ENCODE measurements at places on chromosomes 1 and 21.

- DNase-seq = no peak
These were observed 53.0 kb upstream of the RIPK4 start for GRCh38 chr21:41819856-41820281.

DNA sequence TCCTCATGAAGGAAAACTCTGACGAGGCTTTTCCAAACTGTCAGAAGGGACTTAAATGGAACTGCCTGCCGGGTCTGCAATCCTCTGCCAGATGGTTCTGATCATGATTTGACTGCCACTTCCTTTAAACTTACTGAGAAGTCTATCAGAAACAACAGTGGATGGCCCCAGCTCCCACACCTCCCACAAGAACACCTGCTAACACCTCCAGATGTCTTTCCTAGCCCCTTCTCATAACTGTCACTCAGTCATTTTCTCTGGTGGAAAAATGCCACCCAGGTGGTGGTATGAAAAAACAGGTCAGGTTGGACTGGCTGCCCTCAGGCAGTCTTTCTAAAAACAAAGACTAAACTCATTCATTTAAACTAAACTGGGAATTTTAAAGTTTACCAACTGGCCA, 66.7 kb upstream of the ABCD3 start:
- DNase-seq = no peak

DNA sequence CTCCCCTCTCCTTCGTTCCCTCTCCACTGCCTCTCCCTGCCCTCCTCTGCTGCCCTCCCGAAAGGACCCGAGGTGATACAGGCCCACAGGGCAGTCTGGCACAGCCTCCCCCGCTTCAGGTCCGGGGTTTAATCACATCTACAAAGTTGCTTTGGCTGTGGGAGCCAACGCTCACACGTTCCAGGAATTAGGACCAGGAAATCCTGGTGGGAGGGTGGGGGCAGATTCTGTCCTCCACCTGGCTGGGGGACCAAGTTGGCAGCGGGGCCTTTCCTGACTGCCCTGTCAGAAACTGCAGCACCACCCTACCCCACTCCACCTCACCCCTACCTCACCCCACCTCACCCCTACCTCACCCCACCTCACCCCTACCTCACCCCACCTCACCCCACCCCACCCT, 95.1 kb downstream of the WDR4 start:
- DNase-seq = peak; percentile 13

DNA sequence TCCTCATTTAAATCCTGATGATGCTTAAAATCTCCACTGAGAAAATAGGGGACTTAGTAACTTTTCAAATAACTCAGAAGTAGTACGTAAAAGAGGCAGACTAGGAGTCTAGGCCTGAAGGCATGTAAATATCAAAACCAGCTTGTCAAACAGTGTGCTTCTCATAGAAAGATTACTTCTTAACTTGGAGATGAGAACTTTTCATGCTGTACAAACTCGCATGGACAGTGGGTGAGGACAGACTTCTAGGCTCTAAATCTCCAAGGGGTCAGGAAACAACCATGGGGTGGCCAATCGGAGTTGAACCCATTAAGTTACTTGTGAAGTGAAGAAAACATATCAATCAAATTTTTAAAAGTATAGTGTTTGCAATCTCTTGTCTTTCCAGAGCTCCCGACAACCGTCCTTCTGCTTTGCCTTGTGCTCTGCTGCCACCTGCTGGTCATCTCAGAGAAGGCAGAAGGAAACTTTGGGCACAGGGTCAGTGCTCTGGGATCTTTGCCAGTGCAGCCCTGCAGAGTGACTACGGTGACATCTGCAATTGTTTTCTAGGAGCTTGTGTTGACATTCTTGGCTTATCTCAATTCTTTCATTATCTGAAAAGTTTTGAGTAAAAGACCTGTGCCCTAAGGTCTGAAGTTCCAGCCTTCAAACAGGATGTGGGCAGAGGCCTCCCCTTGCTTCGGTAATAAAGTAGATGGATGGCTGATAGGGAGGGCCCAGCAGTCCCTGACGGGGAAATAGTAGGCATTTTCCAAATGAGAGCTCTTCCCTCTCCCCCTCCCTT, 105.1 kb upstream of the PDE4B start:
- DNase-seq = peak; percentile 78

DNA sequence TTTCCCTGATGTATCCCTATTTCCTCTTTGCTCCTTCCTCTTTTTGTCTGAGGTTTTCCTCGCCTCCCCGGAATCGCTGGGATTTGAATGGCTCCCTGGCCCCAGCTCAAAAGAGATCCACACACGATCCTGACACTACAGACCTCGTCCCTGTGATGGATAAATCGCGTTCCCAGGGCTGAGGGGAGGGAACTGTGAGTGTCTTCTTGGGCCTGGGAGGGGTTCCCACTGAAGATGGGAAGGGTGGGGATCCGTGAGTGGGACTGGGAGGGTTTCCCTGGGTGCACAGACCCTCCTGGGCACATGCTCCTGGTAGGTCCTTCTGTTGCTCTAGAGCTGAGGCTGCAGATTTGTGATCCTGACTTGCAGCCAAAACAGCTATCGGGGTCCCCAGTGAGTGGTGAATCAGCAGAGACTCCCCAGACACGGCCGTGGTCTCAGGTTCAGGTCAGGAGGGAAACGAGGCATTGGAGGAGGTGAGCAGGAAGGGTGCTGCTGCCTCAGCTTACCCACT, 591.0 kb downstream of the PTPRU start:
- no peak for DNase-seq

DNA sequence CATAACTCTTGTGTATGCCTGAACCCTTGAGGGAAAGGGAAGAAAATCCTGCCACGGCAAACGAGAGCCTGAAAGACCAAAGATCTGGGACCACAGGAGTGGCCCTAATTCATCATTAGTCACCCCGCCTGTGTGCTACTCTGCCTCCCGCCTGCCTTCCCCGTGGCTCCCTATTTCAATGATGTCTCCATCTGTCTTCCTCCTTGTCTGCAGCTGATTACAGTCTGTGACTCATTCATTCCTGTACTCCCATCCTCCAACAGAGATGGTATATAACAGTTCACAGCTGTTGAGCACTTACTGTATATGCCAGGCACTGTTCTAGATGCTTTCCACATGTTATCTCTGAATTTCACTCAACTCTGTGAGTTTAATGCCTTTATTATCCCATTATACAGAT, 96.6 kb downstream of the SEC16B start:
- DNase-seq = no peak

DNA sequence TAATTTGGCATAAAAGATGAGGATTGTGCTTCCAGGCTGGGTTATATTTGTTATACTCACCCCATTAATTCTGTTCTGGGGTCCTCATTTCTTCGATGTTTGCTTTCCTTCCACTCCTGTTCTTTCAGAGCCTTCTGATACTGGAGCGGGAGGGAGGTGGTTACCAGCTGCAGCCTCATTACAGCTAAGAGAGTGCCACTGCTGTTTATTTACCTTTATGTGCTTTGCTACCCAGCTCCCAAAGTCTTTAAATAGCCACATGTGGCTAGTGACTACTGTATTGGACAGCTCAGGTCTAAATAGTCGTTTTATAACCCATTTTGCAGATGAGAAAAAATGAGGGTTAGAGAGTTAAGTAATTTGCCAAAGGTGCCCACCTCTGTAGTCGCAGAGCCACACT, 25.1 kb downstream of the PLEKHM2 start:
- no peak for DNase-seq

- no peak for DNase-seq
These were observed 104.7 kb upstream of the KCNK2 start for GRCh38 chr1:214977700-214978374.

DNA sequence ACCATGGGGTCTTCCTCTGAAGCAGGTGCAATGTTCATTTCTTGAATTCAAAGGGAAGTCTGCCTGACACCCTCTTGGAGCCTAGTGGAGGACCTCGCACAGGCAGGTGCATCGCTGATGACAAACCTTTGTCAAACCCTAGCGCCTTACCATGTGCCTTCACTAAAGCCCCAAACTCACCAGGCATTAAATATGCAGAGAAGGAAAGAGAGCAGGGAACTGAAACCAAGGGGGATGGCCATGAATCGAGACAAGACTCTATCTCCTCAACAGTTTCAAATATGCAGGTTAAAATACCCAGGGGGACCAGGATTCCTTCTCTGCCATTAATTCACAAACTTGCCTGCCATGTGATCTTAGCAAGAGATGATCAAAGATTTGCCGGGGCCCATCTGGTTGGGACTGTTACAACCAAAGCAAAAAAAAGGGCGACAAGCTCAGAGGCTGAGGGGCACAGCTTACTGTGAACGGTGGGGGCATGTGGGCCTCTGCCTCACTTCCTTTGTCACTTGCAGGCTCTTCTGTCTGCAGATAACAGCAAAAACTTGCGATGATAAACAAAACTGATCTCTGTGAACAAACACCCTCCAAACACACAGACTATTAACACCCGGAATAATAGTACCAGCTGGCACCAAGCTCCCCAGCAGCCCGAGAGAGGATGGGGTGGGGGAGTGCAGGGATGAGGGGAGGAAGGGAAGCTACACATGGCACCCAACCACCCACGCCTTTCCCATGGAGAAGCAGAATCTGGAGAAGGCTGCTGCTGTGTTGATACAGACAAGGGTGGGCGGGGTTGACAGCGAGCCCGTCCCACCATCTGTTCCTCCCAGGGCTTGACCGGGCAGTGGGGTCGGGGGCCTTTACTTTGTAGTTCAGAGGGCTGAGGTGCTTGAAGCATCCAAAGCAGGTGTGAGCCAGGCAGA, 33.9 kb downstream of the TMEM63A start:
- no peak for DNase-seq

- DNase-seq = no peak
These were observed 42.7 kb downstream of the BCAR3 start for GRCh38 chr1:93638981-93639380.

GRCh38 chr1:238648296-238648695, 738.1 kb upstream of the CHRM3 start:
- no peak for DNase-seq

DNA sequence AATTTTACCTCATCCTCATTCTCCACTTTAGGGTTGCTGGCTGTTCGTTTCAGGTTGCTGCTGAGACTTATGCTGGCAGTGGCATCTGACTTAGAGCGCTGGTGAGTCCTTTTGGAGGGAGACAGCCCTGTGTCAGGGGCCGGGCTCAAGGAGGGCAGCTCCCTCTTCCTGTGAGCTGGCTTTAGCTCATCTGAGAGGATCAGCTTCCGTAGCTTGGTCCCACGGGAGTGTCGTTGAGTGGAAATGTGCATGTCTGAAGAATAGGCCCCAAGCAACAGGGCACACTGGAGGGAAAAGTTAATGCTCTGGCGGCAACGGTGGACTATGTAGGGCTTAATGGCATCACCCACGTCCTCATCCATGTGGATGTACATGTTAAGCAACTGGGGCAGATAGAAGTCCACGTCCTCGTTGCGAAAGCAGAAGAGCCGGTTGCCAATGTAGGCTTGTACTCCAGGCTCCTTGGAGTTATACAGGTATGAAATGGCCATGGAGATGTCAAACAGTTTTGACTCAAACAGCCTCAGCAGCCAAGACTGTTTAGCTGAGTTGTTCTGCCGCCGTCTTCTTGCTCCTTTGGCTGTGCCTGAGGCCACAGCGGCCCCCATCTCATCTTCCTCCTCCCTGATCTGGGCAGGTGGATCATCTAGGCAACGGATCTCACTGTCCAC, 11.5 kb downstream of the PI4KB start:
- DNase-seq = no peak

GRCh38 chr1:210700511-210700910, 371.8 kb downstream of the HHAT start:
- DNase-seq = no peak

GRCh38 chr1:225877580-225877979, 4.6 kb downstream of the TMEM63A start:
- peak; percentile 45 for DNase-seq

- no peak for DNase-seq
These were observed 28.3 kb downstream of the CDCP2 start for GRCh38 chr1:54124472-54124871.

DNA sequence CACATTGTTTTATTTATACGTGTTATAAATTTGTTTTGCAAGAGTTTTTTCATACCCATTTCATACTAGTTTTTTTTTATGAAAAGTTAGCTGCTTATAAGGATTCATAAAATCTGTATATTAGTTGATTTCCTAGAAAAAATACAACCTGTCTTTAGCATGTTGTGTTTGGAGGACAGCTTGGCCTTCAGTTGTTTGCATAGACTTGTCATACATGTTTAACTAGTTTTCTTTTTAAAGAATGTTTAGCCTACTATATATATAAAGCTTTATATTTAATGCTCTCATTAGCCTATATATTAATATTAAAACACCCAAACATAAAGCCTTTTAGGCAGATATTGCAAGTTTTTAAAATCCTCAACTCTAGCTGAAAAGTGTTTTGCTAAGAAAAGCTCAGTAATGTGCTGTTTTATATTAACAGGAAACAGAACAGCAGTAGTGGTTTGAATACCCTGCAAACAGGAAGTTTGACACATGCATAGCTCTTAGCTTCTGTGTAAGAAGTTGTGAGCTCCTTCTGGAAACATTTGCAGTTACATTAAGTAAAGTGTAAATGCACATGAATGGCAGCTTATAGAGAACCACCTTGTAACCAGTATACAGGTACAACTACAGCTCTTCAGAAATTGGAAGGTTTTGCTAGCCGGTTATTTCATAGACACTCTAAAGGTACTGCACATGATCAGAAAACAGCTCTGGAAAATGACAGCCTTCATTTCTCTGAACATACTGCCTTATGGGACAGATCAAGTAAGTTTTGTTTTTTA, at the start of gene PRKACB:
Gene PRKACB, plus strand, starts transcription at position 476 of the 770 bp plus-strand sequence. Its CDS starts 91 bp downstream, at position 567.
- no peak for DNase-seq

GRCh38 chr1:245181158-245181517, 26.4 kb downstream of the KIF26B start:
- no peak for DNase-seq

- DNase-seq = no peak
These were observed 24.9 kb upstream of the MAN1A2 start for GRCh38 chr1:117342397-117342796.

DNA sequence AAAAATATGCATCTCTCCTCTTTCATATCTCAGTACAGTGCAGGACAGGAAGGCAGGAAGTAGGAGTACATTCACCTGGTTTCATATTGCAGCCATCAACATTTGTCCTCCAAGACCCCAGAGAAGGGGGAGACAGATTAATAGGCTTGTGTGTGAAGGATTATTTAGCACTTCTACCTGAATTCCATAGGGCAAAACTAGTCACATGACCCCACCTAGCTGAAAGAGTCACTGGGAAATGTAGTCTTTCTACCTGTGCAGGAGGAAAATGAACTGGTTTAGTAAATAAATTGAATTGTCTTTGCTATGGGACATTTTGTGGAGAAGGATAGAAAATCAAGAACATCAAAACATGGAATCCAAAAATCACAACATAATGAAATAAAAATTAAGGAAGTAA, 13.9 kb upstream of the TRIM33 start:
- DNase-seq = no peak

- DNase-seq = no peak
These were observed 208.5 kb downstream of the KCNT2 start for GRCh38 chr1:196399713-196400112.

GRCh38 chr1:100400404-100400803, 48.1 kb downstream of the CDC14A start:
- peak; percentile 29 for DNase-seq

DNA sequence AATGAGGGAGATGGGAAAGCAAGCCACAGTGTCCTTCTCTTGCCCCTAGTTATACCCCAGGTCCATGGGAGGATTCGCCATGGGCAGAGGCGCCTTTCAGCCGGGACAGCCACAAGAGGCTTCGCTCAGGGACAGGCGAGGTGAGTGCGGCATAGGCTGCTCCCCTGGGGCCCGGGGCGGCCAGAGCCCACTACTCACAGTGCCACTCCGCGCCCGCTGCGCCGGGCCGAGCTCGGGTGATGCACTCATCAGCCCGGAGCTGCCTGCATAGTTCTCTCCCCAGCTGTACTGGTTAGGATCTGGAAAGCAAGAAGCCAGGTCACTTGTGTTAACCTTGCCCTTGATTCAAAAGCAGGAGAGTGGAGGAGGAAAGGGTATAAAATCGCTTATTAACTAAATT, 8.4 kb downstream of the PANK4 start:
- no peak for DNase-seq
